ENCODE measurements at places on chromosomes 11 and 22. TPM values are rescaled to one million over a fixed set of nuclear protein-coding genes. Genes with fewer than 3 reads are reported as not detected.

The TOLLIP gene
- 40.5 TPM for total RNA-seq

DNA sequence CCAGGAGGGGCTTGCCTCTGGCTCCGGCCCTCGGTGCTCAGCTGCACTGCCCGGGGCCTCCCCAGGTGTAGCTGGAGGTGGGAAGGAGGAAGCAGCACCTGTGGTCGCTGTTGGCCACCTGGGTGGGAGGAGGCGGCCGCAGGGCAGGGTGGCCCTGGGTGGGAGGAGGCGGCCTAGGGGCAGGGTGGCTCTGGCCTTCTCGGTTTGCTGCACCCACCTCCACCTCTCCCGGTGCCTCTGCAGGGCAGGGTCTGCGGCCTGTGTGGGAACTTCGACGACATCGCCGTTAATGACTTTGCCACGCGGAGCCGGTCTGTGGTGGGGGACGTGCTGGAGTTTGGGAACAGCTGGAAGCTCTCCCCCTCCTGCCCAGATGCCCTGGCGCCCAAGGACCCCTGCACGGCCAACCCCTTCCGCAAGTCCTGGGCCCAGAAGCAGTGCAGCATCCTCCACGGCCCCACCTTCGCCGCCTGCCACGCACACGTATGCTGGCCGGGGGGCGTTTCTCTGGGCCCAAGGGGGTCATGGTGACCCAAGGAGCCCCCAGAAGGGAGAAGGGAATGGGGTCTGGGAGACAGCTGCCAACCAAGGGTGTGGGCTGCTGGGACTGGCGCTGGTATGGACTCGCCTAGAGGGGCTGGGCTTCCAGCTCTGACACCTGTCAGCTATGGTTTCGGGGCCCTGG, 20.6 kb downstream of the MUC5AC start:
- H3K36me3 ChIP-seq = no peaks in the 10 kb centered on the region
- H3K4me3 ChIP-seq = no peak overlapping the region
- no peaks in the 10 kb centered on the region for H3K27me3 ChIP-seq
- no peak overlapping the region for H3K27ac ChIP-seq

GRCh38 chr11:76069001-76069400, 137.3 kb downstream of the WNT11 start:
- peaks cover 20% of the 10 kb centered on the region for H3K4me1 ChIP-seq
- DNase-seq = no peak
- peaks cover 72% of the 10 kb centered on the region for H3K36me3 ChIP-seq
- H3K4me3 ChIP-seq = no peak overlapping the region

GRCh38 chr11:4565371-4565770, 16.2 kb upstream of the OR52I2 start:
- peaks cover 16% of the 10 kb centered on the region for H3K27me3 ChIP-seq
- DNase-seq = no peak
- no peak overlapping the region for H3K4me3 ChIP-seq
- no peaks in the 10 kb centered on the region for H3K36me3 ChIP-seq
- no peaks in the 10 kb centered on the region for H3K4me1 ChIP-seq

The GVQW3 gene
- total RNA-seq = 2.6 TPM
